ENCODE measurements at places on chromosomes 5 and 9. TPM values are rescaled to one million over a fixed set of nuclear protein-coding genes. Genes with fewer than 3 reads are reported as not detected.

- no peaks in the 10 kb centered on the region for H3K4me1 ChIP-seq
- no peaks in the 10 kb centered on the region for H3K27me3 ChIP-seq
- no peak overlapping the region for H3K4me3 ChIP-seq
These were observed 16.0 kb upstream of the ZCCHC7 start for GRCh38 chr9:37104183-37104889.

DNA sequence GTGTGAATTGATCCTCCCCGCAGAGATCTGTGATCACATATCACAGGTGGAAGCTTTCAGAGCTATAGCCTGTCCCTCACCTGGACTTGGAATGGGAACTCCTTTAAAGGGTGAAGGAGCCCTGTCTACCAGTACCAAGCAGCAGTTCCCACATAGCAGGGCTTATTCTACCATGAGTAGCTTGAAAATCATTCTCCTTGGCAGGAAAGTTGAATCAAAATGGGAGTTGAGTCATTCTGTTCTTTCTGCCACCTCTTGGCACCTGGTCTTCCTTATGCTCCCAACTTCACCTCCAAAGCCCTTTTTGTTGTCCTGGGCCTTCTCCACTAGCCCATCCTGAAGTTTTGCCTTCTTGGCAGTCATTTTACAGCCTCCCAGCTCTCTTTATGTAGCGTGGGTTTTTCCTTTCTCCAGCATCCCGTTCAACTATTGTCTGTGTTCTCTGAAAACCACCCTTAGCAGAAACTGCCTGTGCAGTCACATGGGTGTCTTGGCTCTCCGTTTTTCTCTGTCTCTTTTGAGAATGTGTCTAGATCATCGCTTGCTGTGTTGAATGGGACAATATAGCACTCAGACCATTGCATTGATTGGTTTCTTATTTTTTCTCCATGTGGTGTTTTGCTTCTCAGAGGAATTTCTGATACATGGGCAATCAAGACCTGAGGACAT, 222.2 kb downstream of the AOPEP start:
- no peaks in the 10 kb centered on the region for H3K27me3 ChIP-seq
- no peak overlapping the region for H3K4me3 ChIP-seq
- H3K27ac ChIP-seq, result no peak overlapping the region

The RANBP3L gene
- 3.3 TPM for total RNA-seq

DNA sequence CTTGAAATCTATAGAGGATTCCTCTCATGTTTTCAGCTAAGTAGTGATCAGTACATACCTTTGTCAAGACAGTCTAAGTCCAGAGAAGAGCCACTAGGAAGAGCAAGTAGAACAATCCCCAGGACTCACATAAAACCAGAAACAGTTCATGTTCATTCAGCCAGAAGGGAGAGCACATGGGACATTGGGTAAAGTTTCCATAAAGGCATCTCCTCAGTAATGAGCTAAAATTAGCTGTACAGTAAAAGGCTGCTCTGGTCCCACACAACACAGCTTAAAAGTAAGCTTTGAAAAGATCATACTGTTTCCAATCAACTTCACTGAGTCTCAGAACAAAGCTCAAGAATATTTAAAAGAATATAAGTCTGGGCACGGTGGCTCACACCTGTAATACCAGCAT, 32.4 kb downstream of the HOMER1 start:
- H3K4me1 ChIP-seq, result no peaks in the 10 kb centered on the region
- DNase-seq, result no peak
- H3K36me3 ChIP-seq, result no peaks in the 10 kb centered on the region
- no peak overlapping the region for H3K4me3 ChIP-seq
- no peak overlapping the region for H3K27ac ChIP-seq

GRCh38 chr9:72185561-72185960, 36.3 kb downstream of the GDA start:
- H3K4me3 ChIP-seq, result no peak overlapping the region
- H3K4me1 ChIP-seq, result no peaks in the 10 kb centered on the region
- no peaks in the 10 kb centered on the region for H3K27me3 ChIP-seq
- H3K27ac ChIP-seq, result no peak overlapping the region
- DNase-seq, result no peak

The AFAP1L1 gene
- total RNA-seq, result 40.8 TPM

DNA sequence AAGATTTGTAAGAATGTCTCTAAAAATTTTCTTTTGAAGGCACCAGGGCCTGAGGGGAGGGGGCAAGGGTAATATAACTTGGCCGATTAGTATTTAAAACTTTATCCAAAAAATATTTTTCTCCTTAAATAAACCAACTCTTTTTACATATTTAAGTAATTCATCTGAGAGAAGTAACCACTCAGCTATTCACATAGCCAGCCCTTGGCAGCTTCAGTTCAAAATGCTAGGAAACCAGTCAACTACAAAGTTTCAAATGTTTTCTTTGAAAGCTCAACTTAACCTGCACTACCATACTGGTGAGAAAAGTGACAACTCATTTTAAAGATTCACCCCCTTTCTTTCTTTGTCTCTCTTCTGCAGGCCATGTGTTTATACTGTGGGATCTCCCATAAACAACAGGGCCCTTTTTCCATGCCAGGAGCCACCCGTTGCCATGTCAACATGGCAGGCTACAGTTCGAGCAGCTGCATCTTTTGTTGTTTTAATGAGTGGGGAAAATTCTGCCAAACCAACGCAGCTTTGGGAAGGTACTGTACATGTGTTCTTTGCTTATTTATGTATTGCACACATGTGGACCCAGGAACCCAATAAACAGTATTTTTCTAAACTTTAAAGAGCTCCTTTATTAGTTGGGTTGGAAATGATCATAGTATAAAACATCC, 46.3 kb downstream of the AOPEP start:
- H3K4me3 ChIP-seq, result no peak overlapping the region
- H3K27me3 ChIP-seq, result no peaks in the 10 kb centered on the region
- no peak overlapping the region for H3K27ac ChIP-seq
- H3K4me1 ChIP-seq, result no peaks in the 10 kb centered on the region
- no peak for DNase-seq
- no peaks in the 10 kb centered on the region for H3K36me3 ChIP-seq

GRCh38 chr5:91269198-91269597, 113.9 kb downstream of the ARRDC3 start:
- H3K27ac ChIP-seq, result no peak overlapping the region
- no peaks in the 10 kb centered on the region for H3K36me3 ChIP-seq
- no peaks in the 10 kb centered on the region for H3K27me3 ChIP-seq
- H3K4me3 ChIP-seq, result no peak overlapping the region
- H3K4me1 ChIP-seq, result no peaks in the 10 kb centered on the region
- no peak for DNase-seq

- DNase-seq, result no peak
- no peak overlapping the region for H3K4me3 ChIP-seq
- no peak overlapping the region for H3K27ac ChIP-seq
- no peaks in the 10 kb centered on the region for H3K27me3 ChIP-seq
- no peaks in the 10 kb centered on the region for H3K36me3 ChIP-seq
These were observed 73.4 kb upstream of the FREM1 start for GRCh38 chr9:14983599-14983998.

GRCh38 chr5:176610435-176610773, 448 bp upstream of the GPRIN1 start:
- H3K27ac ChIP-seq, result no peak overlapping the region
- peaks cover 13% of the 10 kb centered on the region for H3K4me1 ChIP-seq
- H3K36me3 ChIP-seq, result no peaks in the 10 kb centered on the region
- peak; percentile 76 for DNase-seq
- no peaks in the 10 kb centered on the region for H3K27me3 ChIP-seq

- H3K36me3 ChIP-seq, result no peaks in the 10 kb centered on the region
- H3K27ac ChIP-seq, result no peak overlapping the region
- no peaks in the 10 kb centered on the region for H3K27me3 ChIP-seq
These were observed 131.7 kb downstream of the ADAMTS16 start for GRCh38 chr5:5271786-5272321.

All from upper lobe of left lung (tissue), 6 donors.